Muscle of back (tissue), 13 donors: ENCODE measurements at places on chromosomes 11 and 22. TPM values are rescaled to one million over a fixed set of nuclear protein-coding genes. Genes with fewer than 3 reads are reported as not detected.

DNA sequence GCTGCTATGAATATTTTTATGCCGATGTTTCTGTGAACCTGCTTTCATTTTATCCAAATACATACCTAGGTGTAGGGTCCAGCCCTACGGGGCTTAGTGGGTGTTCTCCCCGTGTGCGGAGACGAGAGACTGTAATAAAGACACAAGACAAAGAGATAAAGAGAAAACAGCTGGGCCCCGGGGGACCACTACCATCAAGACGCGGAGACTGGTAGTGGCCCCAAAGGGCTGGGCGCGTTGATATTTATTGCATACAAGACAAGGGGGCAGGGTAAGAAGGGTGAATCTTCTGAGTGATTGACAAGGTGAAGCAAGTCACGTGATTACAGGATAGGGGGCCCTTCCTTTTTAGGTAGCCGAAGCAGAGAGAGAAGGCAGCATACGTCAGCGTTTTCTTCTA lies 920.1 kb downstream of the BRD1 start:
- no peak for DNase-seq

- DNase-seq = no peak
Observed at GRCh38 chr11:2711161-2711560, 11.4 kb upstream of the KCNQ1OT1 start.

DNA sequence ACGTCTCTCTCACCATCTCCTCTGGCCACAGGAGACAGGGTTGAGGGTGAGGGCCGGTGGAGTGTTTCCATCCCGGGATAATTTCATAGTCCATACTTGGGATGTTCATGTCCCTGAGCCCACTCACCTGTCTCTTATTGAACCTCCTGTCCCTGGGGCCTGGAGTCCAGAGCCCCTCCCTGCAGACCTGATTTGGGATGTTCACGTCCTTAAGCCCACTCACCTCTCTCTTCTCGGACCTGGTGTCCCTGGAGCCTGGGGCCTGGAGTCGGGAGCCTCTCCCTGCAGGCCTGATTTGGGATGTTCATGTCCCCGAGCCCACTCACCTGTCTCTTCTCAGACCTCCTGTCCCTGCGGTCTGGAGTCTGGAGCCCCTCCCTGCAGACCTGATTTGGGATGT lies 868.2 kb downstream of the BRD1 start:
- no peak for DNase-seq

- no peak for DNase-seq
Observed at GRCh38 chr22:40720538-40721256, 41.4 kb downstream of the MCHR1 start.

GRCh38 chr22:30425616-30426387 lies at the start of gene MTFP1:
MTFP1 (plus strand) TSS chr22:30425768; CDS start chr22:30425880, 112 bp downstream.
- peak; percentile 68 for DNase-seq

NLRP14 gene
- 0.04 TPM for polyA plus RNA-seq

MIAT gene
- polyA plus RNA-seq = 0.42 TPM
